Activated naive CD4-positive, alpha-beta T cell treated with anti-CD3 and anti-CD28 coated beads for 36 hours (primary cell): ENCODE measurements at places on chromosomes 6 and 20.
A peak's percentile ranks its signal among the peaks of the same experiment; 100 is the strongest.

DNA sequence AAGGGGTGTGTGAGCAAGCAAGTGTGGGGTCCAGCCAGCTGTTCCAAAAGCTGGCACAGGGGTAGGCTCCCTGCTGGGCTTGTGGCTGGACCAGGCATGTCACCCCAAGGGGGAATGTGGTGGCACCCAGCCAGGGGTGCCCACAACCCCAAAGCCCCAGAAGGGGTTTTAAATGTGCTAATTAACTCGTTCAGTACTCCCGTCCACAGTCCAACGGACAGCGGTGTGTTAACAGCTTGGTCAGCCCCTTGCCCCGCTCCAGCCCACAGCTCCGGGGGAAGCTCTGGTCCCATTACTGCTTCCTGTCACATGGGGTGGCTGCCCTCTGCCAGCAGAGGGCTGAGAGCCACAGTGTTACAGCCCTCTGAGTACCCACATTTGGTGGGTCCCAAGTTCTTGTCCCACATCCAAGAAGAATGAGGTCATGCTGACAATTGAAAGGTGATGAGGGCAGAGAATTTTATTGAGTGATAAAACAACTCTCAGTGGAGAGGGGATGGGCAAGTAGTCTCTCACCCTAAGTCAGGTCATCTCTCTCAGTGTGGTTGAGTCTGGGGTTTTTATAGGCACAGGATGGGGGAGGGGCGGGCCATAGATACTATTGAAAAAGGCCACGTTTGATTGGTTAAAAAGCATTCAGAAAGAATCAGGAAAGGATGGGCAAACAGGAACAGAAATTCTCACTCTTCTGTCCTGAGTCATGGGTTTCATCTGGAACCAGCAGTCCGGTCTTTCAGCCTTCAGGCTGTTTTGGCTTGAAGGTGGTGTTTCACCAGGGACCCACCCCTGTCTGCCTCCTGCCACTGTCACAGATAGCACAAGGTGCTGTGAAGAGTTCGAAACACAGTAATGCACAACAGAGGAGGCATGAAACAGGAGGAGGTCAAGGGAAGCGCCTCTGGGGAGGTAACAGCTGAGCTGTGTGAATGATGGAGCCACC is 238.5 kb downstream of the NFATC2 start:
- H3K36me3 ChIP-seq: no peaks in the 10 kb centered on the region
- H3K27me3 ChIP-seq: peaks cover 7% of the 10 kb centered on the region
- no peak for DNase-seq
- H3K4me3 ChIP-seq: no peak overlapping the region
- H3K4me1 ChIP-seq: no peaks in the 10 kb centered on the region

DNA sequence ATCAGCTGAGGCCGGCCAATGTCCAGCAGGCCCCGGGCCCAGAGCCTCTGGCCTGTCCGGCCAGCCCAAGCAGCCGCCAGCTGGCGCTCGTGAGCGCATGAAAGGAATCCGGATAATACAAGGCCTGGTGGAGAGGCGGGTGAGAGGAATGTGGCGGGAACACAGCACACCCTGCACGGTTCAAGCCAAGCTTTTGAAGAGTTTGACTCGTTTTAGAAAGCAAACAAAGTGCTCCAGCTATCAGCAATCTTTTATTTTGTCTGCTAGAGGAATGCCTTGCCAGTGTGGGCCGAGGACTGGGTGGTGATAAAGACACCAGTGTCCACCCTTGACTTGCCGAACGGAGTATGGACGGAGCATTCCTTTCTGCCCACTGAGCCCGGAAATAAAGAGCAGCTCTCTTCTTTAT is 9.3 kb upstream of the NEDD9 start:
- DNase-seq: no peak
- H3K27ac ChIP-seq: no peak overlapping the region
- H3K27me3 ChIP-seq: no peaks in the 10 kb centered on the region
- no peak overlapping the region for H3K4me3 ChIP-seq
- H3K36me3 ChIP-seq: peaks cover 4% of the 10 kb centered on the region

DNA sequence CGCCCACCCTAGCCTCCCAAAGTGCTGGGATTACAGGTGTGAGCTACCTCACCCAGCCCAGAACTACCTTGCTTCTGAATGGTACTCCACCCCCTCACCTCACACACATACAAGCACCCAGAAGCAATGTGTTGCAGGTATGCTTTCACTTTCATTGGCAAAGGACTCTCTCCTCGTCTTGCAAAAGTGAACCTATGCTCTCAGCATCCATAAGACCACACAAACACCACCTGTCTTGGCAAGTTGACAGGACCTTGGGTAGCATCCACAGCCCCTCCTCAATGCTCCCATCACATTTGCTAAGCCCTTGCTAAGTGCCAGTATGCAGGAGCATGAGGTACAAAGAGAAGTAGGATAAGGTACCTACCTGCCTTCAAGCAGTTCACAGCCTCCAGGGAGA is 3.7 kb downstream of the KIF13A start:
- H3K4me1 ChIP-seq: peaks cover 5% of the 10 kb centered on the region
- H3K36me3 ChIP-seq: no peaks in the 10 kb centered on the region
- DNase-seq: no peak
- no peak overlapping the region for H3K4me3 ChIP-seq
- peaks cover 54% of the 10 kb centered on the region for H3K27me3 ChIP-seq
- no peak overlapping the region for H3K27ac ChIP-seq

- no peak overlapping the region for H3K4me3 ChIP-seq
- H3K4me1 ChIP-seq: peaks cover 8% of the 10 kb centered on the region
- no peaks in the 10 kb centered on the region for H3K36me3 ChIP-seq
- H3K27ac ChIP-seq: no peak overlapping the region
These were observed 6.8 kb upstream of the SNHG17 start for GRCh38 chr20:38441916-38442315.

GRCh38 chr6:106783640-106784566 is 154.5 kb downstream of the QRSL1 start:
- no peak overlapping the region for H3K4me3 ChIP-seq
- peaks cover 5% of the 10 kb centered on the region for H3K27me3 ChIP-seq
- DNase-seq: no peak
- peaks cover 1% of the 10 kb centered on the region for H3K36me3 ChIP-seq
- no peaks in the 10 kb centered on the region for H3K4me1 ChIP-seq
- no peak overlapping the region for H3K27ac ChIP-seq

DNA sequence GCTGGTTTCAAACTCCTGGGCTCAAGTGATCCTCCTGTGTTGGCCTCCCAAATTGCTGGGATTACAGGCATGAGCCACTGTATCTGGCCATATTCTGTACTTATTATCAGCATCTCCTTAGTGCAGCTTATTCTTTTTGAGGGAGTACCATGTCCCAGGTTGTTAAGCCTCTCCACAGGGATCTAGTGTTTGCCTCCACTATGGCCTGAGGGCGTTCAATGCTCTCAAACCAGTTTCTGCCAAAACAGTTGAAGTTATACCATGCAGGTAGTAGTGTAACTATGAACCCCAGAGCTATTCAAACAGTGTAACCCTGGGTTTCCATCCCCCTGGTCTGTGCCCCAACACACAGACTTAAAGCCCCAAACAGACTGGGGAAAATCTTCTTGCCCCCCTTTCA is 81.7 kb downstream of the BACH2 start:
- no peak for DNase-seq
- H3K36me3 ChIP-seq: peaks cover 14% of the 10 kb centered on the region
- no peak overlapping the region for H3K27ac ChIP-seq
- H3K4me3 ChIP-seq: no peak overlapping the region
- H3K4me1 ChIP-seq: peaks cover 44% of the 10 kb centered on the region

GRCh38 chr6:159466926-159467325 is 226.1 kb downstream of the SOD2 start:
- no peak for DNase-seq
- no peaks in the 10 kb centered on the region for H3K36me3 ChIP-seq
- peaks cover 2% of the 10 kb centered on the region for H3K4me1 ChIP-seq

DNA sequence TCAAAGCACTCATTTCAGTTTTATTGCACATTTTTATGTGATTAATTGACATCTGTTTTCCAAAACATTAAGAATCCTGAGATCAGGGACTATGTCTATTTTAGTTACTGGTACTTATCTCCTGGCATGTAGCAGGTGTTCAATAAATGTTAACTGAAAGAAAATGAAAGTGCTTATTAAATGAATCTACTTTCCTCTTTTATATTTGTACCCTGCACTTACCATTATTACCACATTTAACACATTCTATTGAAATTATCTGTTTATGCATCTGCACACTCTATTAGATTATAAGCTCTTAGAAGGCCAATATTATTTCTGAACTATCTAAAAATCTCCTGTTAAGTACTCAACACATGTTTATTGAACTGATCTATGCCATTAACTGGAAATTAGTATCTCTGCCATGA is 131.9 kb downstream of the EPM2A start:
- no peaks in the 10 kb centered on the region for H3K36me3 ChIP-seq
- DNase-seq: no peak
- peaks cover 2% of the 10 kb centered on the region for H3K27me3 ChIP-seq
- no peaks in the 10 kb centered on the region for H3K4me1 ChIP-seq

GRCh38 chr6:123780021-123780420 is 23.6 kb upstream of the NKAIN2 start:
- peaks cover 3% of the 10 kb centered on the region for H3K27me3 ChIP-seq
- no peaks in the 10 kb centered on the region for H3K4me1 ChIP-seq
- no peak for DNase-seq

- no peaks in the 10 kb centered on the region for H3K27me3 ChIP-seq
- no peak overlapping the region for H3K4me3 ChIP-seq
- no peak for DNase-seq
- no peaks in the 10 kb centered on the region for H3K36me3 ChIP-seq
- no peaks in the 10 kb centered on the region for H3K4me1 ChIP-seq
These were observed 959.0 kb downstream of the GRIK2 start for GRCh38 chr6:102352552-102352951.

GRCh38 chr6:142885182-142885867 is 59.7 kb downstream of the HIVEP2 start:
- DNase-seq: peak; percentile 66
- H3K27ac ChIP-seq: peak overlapping the region; percentile 99
- H3K4me3 ChIP-seq: peak overlapping the region; percentile 90

GRCh38 chr6:167661552-167662044 is 165.1 kb upstream of the AFDN start:
- H3K4me1 ChIP-seq: no peaks in the 10 kb centered on the region
- peaks cover 5% of the 10 kb centered on the region for H3K27me3 ChIP-seq
- H3K27ac ChIP-seq: no peak overlapping the region
- no peaks in the 10 kb centered on the region for H3K36me3 ChIP-seq
- DNase-seq: no peak
- no peak overlapping the region for H3K4me3 ChIP-seq

DNA sequence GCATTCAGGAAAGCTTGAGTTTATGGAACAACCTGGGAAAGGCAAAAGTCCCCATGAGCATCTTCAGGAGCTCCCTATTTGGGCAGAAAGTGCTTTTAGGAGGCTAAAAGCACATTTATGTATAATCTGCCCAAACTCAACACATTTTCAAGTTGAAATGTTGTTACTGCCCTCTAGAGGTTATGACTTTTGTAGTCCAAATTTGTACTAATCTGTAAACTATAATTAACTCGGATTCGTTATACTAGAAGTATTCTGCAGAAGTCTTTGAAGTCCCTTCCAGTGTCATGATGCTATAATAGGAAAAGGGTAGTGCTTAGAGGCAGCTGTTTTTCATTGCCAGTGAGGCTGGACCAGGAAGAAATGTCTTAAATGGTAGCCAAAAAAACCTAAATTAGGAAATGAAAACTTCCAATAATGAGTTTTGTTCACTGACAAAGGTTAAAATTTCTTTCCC is 44.8 kb upstream of the EMILIN3 start:
- no peaks in the 10 kb centered on the region for H3K27me3 ChIP-seq
- H3K4me3 ChIP-seq: no peak overlapping the region
- H3K27ac ChIP-seq: no peak overlapping the region
- no peak for DNase-seq
- peaks cover 12% of the 10 kb centered on the region for H3K4me1 ChIP-seq

DNA sequence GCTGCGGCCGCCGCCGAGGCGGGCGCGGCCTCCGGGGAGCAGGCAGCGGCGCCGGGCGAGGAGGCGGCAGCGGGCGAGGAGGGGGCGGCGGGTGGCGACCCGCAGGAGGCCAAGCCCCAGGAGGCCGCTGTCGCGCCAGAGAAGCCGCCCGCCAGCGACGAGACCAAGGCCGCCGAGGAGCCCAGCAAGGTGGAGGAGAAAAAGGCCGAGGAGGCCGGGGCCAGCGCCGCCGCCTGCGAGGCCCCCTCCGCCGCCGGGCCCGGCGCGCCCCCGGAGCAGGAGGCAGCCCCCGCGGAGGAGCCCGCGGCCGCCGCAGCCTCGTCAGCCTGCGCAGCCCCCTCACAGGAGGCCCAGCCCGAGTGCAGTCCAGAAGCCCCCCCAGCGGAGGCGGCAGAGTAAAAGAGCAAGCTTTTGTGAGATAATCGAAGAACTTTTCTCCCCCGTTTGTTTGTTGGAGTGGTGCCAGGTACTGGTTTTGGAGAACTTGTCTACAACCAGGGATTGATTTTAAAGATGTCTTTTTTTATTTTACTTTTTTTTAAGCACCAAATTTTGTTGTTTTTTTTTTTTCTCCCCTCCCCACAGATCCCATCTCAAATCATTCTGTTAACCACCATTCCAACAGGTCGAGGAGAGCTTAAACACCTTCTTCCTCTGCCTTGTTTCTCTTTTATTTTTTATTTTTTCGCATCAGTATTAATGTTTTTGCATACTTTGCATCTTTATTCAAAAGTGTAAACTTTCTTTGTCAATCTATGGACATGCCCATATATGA is 3.2 kb downstream of the MARCKS start:
- H3K36me3 ChIP-seq: peaks cover 2% of the 10 kb centered on the region
- peaks cover 32% of the 10 kb centered on the region for H3K27me3 ChIP-seq
- no peak for DNase-seq
- no peak overlapping the region for H3K27ac ChIP-seq

- H3K4me3 ChIP-seq: no peak overlapping the region
- peaks cover 10% of the 10 kb centered on the region for H3K27me3 ChIP-seq
- no peaks in the 10 kb centered on the region for H3K36me3 ChIP-seq
- no peak for DNase-seq
- no peak overlapping the region for H3K27ac ChIP-seq
- no peaks in the 10 kb centered on the region for H3K4me1 ChIP-seq
These were observed 30.5 kb downstream of the ANKEF1 start for GRCh38 chr20:10065154-10065833.

DNA sequence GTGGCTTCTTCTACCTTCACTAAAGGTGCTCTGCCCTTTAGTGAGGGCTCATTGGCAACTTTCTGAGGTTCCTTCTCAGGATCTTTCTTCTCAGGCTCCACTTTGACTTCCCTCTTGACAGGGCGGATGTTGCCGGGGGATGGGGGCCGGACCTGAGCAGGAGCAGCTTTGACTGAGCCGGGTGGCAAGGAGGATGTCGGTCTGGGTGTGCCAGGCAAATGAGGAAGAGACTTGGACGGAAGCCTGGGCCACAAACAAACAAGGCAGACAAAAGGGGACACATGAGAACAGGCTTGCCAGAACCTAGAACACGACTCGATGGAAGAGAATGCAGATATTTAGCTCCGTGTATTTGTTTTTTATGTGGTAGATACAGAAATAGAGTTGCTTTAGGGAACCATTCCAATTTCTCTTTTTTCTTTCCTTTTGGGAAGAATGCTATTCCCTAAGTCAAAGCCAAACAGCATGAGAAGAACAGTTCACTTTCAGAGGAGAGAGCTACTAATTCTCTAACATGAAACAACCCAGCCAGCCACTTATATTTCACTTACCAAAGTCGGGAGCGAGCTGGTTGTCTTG is 76.2 kb upstream of the BCLAF1 start:
- H3K4me1 ChIP-seq: peaks cover 10% of the 10 kb centered on the region
- peak; percentile 67 for DNase-seq
- H3K36me3 ChIP-seq: no peaks in the 10 kb centered on the region
- H3K27ac ChIP-seq: no peak overlapping the region
